ENCODE measurements at places on chromosomes 16 and 17. TPM values are rescaled to one million over a fixed set of nuclear protein-coding genes. Genes with fewer than 3 reads are reported as not detected.

The SLC22A31 gene
- total RNA-seq: 5.4 TPM

The PFN1 gene
- total RNA-seq: 1,459 TPM

The MYH2 gene
- total RNA-seq: not detected

The GINS2 gene
- 18.4 TPM for total RNA-seq

The KRTAP4-9 gene
- total RNA-seq: not detected

The FBXL19 gene
- total RNA-seq: 72.7 TPM

The CNTNAP4 gene
- not detected for total RNA-seq

The DPEP3 gene
- not detected for total RNA-seq
